ENCODE measurements at places on chromosomes 11 and 22.

DNA sequence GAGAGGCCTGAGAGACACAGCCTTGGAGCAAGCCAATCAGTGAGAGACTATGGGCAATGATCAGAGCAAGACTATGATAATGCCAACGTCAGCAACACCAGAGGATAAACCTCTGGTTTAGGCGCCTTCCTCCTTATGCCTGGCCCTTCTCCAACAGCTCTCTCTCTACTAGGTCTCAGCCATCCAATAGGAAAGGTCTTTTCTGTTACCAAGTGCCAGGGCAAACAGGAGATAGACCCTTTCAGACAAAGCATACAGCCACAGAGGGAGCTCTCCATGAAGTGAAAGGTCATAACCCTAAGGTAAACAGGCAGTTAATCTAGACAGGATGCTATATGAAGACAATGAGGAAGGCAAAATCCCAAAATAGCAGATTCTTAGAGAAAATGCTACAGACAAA lies 9.5 kb downstream of the STK33 start:
- no peak for DNase-seq

- no peak for DNase-seq
These were observed 18.4 kb downstream of the SELENOO start for GRCh38 chr22:50218996-50219727.

- DNase-seq, result no peak
These were observed 53.7 kb downstream of the CDON start for GRCh38 chr11:126008956-126009355.

DNA sequence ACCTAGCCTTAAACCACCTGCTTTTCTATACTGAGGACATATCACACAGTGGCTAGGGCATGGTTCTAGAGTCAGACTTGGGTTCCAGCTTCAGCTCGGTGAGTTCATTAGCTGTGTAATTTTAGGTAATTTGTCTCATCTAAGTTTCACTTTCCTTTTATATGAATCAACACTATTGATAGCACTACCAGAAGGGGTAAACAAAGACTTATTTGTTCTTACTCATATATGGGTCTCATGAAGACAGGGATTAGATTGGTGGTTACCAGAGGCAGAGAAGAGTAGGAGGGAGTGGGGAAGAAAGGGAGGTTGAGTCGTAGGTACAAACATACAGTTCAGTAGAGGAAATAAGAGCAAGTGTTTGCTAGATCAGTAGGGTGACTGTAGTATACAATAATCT lies 924.7 kb downstream of the OPCML start:
- DNase-seq, result no peak

- no peak for DNase-seq
These were observed 299.3 kb downstream of the NXPE2 start for GRCh38 chr11:114977651-114978050.

- DNase-seq, result no peak
These were observed 51.7 kb downstream of the BRD1 start for GRCh38 chr22:49775867-49776511.

DNA sequence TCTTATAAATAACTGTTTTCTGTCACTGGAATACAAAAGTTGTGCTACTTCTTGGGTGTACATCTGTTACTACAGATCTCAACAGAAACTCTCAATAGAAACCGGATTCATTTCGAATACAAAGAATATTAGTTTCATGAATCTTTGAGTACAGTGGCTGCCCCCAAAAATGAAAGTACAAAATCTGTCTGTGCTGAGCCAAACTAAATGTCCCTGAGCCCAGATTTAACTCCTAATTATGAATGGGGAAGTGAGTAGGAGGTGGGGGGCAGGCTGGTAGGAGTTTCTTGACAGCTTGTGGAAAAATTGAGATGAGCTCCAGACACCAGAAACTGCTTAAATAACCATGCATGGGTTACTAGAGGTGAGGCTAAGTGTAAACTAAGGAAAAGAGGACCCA lies 41.6 kb downstream of the PITPNB start:
- DNase-seq, result no peak

GRCh38 chr11:84829162-84829561 lies 798.0 kb downstream of the DLG2 start:
- no peak for DNase-seq

DNA sequence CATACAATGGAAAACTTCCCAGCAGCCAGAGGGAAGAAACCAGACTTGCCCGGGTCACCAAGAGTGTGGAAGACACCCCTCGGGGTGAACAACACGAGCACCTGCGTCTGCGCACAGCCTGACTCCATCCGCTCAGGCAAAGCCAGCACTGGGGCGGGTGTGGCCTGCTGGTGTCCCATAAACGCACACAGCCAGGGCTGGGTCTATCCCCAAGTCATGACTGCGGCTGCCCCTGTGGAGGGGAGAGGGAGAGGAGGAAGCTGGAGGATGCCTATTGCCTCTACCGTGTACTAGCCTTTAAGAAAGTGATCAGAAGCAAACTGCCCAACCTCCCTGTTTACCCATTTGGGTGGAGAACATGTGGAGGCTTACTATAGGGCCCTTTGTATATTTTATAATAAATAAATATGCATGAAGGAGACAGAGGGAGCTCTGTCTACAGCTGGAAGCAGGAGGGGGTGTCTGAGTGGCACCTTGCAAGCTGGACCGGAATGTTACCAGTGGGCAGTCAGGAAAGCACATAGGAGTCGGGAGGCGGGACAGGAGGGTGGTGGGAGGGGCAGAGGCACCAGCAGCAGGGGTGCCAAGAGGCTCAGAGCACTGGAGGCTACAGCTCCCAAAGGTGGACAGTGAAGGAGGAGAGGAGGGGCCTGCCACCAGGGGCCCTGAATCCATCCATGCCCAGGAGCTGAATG lies 79.6 kb downstream of the PHF21B start:
- no peak for DNase-seq

DNA sequence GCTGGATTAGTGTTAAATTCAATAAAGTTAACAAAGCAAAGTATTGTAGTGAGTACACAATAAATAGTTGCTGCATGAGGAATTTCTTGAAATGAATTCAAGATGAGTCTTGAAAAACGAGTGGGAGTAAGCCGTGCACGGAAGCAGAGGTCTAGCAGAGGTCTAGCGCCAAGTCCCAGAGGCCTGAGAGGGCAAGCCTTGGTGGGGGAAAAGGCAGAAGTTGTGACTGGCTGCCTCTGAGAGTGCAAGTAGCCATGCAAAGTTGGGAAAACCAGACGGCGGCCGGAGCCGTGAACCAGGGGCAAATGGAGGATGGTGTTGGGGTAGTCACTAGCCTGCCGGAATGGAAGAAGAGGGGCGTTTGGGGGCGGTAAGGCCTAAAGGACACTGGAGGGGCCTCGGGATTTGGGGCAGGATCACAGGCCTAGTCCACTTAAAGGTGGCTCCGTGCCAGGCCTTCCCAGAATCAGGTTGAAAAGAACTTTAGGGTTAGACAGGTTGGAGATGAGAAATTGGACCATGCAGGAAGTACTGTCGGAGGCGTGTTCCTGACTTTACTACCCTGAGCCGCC lies 379 bp upstream of the SLC3A2 start:
- peak; percentile 21 for DNase-seq

DNA sequence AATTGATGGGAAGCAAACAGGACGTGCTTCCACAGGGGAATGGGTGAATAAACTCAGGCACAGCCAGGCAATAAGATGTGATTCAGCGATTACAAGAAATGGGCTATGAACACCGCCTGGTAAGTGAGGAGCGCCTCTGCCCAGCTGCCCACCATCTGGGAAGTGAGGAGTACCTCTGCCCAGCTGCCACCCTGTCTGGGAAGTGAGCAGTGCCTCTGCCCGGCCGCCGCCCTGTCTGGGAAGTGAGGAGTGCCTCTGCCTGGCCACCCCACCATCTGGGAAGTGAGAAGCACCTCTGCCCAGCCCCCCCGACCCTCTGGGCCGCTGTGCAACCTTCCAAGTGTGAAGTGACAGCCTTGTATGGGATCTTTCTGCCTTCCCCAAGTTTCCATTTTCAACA lies 73.2 kb upstream of the PRR5 start:
- DNase-seq, result no peak

GRCh38 chr11:19352072-19352770 lies 111.5 kb upstream of the E2F8 start:
- no peak for DNase-seq

DNA sequence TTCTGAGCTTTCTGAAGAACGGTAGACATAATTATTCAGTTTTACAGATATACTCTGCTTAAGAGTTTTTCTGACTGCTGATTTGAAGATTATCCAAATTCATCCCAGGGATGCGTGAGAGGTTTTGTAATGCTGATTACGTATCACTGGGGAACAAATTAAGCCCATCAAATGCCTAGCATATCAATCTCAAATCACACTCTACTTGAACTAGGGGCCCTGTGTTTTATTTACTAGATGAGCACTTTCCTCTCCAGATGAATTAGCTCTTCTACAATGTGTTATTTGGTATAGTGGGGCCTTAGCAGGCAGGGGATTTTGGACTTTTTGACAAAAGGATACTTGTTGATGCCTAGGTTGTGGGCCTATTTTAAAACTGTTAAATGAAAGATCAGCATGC lies 177.9 kb downstream of the JRKL start:
- DNase-seq, result no peak

- DNase-seq, result peak; percentile 58
These were observed at the start of gene RHOG for GRCh38 chr11:3840870-3841425. TSS of gene RHOG (minus strand) at chr11:3840959. CDS start at chr11:3828138, 12,821 bp downstream.

- no peak for DNase-seq
These were observed 17.6 kb upstream of the SPON1 start for GRCh38 chr11:13944911-13945425.

GRCh38 chr11:14320020-14320419 lies 39.0 kb downstream of the RRAS2 start:
- DNase-seq, result no peak

DNA sequence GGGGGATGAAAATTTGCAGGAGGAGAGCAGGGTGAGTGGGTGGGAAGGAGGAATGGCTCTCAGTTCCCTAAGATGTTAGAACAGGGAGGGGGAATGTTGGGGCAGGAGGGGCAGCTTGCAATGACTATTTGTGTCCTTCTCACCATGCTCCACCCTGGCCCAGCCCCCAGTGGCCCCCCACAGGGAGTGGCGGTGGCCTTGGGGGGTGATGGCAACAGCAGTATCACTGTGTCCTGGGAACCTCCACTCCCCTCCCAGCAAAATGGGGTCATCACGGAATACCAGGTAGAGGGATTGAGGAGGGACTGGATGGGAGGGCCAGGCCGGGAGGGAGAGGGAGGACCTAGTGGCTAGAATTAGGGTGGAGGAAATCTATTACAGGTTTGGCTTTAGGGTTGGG lies 10.2 kb downstream of the ROBO3 start:
- no peak for DNase-seq

DNA sequence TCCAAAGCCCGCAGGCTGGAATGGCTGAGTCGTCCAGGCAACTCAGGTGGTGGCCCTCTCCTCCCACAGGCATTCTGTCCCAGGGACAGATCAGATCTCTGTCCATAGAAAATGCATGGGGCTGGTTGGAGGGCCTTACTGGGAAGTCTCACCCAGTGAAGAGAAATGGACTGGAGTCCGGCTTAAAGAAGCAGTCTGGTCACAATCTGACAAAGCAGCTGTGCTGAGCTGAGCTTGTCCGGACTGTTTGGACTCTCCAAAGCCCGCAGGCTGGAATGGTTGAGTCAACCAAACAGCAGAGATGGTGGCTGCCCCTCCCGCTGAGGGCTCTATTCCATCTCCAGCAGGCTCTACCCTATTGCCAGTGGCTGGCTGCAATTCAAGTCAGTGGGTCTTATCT lies 14.4 kb upstream of the DEPDC7 start:
- no peak for DNase-seq

DNA sequence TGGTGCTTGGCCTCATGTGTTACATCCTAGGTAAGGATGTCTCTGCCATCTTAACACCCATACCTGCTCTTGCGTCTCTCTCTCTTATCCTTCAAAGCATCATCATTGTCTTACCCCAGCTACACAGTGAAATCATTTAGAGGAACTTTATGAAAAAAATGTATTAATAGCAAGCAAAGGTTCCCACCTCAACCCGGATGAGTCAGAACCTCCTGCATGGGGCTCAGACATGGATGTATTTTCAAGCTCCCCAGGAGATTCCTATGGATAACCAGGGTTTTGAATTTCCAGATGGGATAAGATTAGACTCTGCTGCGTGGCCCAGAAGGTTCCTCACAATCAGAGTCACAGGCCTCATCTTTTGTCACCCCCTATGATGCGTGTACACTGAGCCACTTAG lies 89.1 kb upstream of the NNMT start:
- DNase-seq, result no peak

- DNase-seq, result no peak
These were observed 706 bp downstream of the DCPS start for GRCh38 chr11:126304457-126305075.

DNA sequence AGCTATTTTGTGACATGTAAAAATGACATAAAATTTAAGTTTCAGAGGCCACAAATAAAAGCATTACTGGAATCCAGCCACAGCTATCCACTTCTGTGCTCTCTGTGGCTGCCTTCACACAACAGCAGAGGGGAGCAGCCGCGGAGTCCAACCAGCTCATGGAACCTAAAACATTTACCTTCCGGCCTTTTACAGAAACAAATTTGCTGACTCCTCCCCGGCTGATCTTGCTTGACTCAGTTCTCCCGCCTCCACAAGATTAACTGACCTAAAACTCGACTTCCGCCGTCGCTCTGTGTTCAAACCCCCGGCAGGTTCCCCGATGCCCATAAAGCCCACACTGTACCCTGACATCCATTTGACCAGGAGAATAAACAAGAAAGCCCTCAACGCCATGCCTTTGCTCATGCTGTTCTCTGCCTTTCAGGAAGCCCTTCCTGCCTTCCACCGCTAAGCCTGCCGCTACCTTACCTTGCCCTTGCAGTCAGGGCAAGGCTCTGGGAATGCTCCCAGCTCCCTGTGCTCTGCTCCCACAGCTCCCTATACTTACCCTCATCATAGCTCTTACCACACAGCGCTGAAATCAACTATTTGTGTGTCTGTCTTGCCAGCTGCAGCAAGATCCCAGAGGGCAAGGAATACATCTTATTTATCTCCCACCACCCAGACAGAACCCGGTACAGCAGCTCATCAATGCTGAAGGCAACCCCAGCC lies 35.4 kb downstream of the MICAL3 start:
- no peak for DNase-seq

GRCh38 chr11:121575250-121575962 lies 122.6 kb upstream of the SORL1-AS1 start:
- no peak for DNase-seq

DNA sequence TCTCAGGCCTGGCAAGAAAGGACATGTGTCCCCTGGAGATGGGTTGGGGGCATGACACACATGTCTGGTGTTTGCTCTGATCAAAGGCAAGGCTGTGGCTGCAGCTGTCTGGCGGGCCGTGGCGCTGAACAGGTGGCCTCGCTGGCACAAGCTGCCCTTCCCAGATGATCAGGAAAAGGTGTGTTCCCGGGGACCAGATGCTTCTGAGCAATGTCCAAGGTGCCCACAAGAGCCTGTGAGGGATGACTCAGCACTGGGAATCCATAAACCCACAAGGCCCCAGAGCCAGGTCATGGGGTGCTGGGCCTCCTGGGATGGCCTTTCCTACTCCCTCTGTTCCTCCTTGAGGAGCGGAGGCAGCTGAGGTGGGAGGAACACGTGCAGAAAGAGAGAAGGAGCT lies 9.7 kb upstream of the LRP5 start:
- no peak for DNase-seq

- no peak for DNase-seq
These were observed 38.6 kb downstream of the SHISA8 start for GRCh38 chr22:41876275-41876674.

GRCh38 chr22:28243539-28243938 lies 324.5 kb upstream of the PITPNB start:
- no peak for DNase-seq

Data from stimulated activated CD4-positive, alpha-beta T cell treated with anti-CD3 and anti-CD28 coated beads, Interleukin-15, amount 100 ng/mL, for 1 hour (primary cell).